H7 (cell line): ENCODE measurements at places on chromosomes 1 and 21. TPM values are rescaled to one million over a fixed set of nuclear protein-coding genes. Genes with fewer than 3 reads are reported as not detected.

DNA sequence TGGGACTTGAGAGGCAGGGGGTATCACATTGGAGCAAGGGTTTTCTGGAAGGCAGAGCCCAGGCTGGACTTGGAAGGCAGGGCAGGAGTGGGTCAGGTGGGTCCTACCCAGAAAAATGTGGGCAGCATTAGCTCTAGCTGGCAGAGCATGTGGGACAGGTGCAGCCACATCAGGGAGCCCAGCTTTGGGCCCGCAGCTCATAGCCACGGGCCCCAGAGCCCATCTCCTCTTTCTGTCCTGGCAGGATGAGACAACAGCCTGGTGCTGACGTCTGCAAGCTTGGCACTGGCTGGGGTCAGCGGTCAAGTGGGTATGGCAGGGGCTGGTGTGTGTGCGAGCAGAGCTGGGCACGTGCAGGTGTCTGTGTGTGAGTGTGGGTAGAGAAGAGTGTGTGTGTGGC, 154.7 kb downstream of the GRIK3 start:
- DNase-seq: peak; percentile 4

- no peak for DNase-seq
Measured at GRCh38 chr21:28699596-28700259, 292.9 kb downstream of the LTN1 start.

GRCh38 chr1:32919811-32920733, 18.9 kb upstream of the TMEM54 start:
- no peak for DNase-seq

GRCh38 chr1:22056043-22056442, 3.5 kb downstream of the CDC42 start:
- DNase-seq: no peak

- peak; percentile 86 for DNase-seq
Measured at GRCh38 chr1:112508278-112509004, at the start of gene WNT2B. WNT2B (plus strand) TSS chr1:112508965; CDS start chr1:112509263, 298 bp downstream.

GRCh38 chr1:240122639-240123613, 31.2 kb downstream of the FMN2 start:
- DNase-seq: no peak

Gene PTPN7
- 0.24 and 0.55 TPM in 2 replicates for total RNA-seq

Gene PRMT6
- 33.9 and 44.7 TPM in 2 replicates for total RNA-seq

Gene PLXNA2
- 1.8 and 5.3 TPM in 2 replicates for total RNA-seq
